T-cell (primary cell): ENCODE measurements at places on chromosomes 4 and X. TPM values are rescaled to one million over a fixed set of nuclear protein-coding genes. Genes with fewer than 3 reads are reported as not detected.

Gene LDOC1
- 10.1 TPM for total RNA-seq

Gene CFAP97
- 29.8 TPM for total RNA-seq

Gene SLITRK4
- total RNA-seq: not detected

Gene TCEAL7
- total RNA-seq: not detected

Gene TAF7L
- not detected for total RNA-seq

Gene WDR17
- total RNA-seq: 0.92 TPM

Gene TMEM47
- total RNA-seq: 0.07 TPM

Gene CTAG1B
- not detected for total RNA-seq

Gene C4orf51
- not detected for total RNA-seq

Gene TLR10
- 2.1 TPM for total RNA-seq

Gene TMEM255A
- total RNA-seq: not detected
